ENCODE measurements at places on chromosomes 5 and 9. TPM values are rescaled to one million over a fixed set of nuclear protein-coding genes. Genes with fewer than 3 reads are reported as not detected.

DNA sequence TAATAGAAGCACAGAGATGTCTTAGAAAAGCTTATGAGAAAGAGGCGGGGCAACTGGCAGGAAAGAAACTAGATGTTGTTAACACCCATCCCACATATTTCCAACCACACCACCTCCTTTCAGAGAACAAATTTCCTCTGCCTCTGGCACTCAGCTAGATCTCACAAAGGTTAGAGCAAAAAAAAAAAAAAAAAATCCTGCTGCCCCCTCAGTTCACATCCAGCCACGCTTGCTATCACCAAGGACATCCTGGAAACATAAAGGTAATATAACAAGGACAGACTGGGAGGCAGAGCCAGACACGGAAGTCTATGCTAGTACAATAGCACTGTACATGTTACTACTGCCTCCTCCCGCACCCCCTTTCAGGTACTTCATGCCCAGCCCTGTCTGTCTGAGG, 238.0 kb upstream of the PTGER4 start:
- no peak for DNase-seq

The PDE6A gene
- 5.3 TPM for total RNA-seq

GRCh38 chr9:107485458-107486043, 4.0 kb downstream of the KLF4 start:
- DNase-seq, result no peak

The PJA2 gene
- 160 TPM for total RNA-seq

The BSPRY gene
- total RNA-seq, result 2.6 TPM

DNA sequence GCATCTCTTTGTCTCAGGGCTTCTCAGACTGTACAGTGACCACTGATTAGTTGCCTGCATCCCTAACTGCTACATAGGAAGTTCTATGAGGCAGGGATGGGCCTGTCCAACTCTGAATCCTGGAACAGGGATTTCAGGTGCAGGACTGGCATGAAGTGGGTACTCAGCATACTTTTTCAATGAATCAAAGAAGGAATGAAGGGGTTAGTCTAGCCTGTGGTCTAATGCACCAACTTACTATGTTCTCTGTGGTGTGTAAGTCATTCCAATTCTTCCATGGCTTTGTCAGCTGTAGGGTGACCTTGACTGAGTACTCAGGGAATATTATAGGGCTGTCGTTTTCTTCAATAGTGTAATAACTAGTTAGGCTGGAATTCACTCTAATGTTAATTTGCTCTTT, 8.3 kb downstream of the COL15A1 start:
- no peak for DNase-seq

The UBE2QL1 gene
- total RNA-seq, result 0.72 TPM

- DNase-seq, result peak; percentile 94
Observed at GRCh38 chr5:55601204-55601618, 66.4 kb upstream of the PLPP1 start.

DNA sequence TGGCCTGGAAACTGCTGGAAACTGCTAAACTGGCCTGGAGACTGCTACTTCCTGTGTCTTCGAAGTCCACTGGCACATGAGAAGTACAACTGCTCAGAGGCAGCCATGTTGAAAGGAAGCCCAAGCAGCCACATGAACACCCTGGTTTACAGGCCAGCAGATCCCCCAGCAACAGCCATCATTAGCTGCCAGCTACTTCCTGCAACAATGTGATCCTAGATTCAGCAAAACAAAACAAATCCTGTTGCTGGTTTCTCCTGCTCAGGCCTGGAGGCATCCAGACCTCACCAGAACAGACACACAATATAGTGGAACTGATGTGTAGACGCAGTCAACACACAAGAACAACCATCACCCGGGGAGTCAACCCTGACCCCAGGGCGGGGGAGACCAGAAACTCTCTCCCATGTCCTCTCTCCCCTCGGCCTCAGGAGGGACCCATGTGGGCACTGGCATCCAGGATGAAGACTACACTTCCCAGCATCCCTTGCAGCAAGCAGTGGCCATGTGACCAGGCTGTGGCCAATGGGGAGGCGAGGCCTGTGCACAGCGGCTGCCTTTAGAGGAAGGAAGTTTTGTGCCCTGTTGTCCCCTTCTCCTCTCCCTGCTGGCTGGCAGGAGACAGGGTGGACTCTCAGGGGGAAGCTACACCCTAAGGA, 9.2 kb upstream of the LCN15 start:
- no peak for DNase-seq

DNA sequence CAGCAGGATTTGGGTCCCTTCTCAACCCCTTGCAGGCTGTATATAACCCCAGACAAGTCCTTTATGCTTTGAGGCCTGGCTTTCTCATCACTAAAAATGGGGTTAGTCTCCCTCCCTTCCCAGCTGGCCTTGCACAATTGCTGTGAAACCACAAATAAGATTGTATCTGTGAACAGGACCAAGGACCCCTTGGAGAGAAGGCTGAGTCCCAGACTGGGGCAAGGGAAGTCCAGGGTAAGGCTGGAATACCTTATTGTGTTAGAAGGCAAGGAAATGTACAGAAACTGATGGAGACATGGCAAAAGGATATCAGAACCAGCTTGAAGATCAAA, 11.4 kb downstream of the MACROH2A1 start:
- DNase-seq, result no peak

The ACTBL2 gene
- total RNA-seq, result 3.1 TPM

The NLN gene
- 10.4 TPM for total RNA-seq

- no peak for DNase-seq
Observed at GRCh38 chr9:121354762-121355161, 15.3 kb downstream of the STOM start.

DNA sequence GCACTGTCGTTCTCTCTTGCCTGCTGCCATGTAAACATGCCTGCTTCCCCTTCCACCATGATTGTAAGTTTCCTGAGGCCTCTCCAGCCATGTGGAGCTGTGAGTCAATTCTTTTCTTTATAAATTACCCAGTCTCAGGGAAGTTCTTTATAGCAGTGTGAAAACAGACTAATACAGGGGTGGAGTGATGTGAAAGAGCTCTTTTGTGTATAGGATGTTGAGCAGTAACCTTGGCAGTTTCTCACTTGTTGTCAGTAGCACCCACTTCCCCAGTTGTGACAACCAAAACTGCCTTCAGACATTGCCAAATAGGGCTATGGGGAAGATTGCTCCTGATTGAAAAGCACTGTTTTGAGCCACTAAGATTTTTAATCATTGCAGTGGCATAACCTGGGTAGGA, 552.2 kb upstream of the ZNF462 start:
- DNase-seq, result no peak

The MTAP gene
- 60.7 TPM for total RNA-seq

The NFX1 gene
- 49.8 TPM for total RNA-seq

The SLC36A3 gene
- total RNA-seq, result 1.4 TPM

The PCDHB8 gene
- total RNA-seq, result 0.72 TPM

GRCh38 chr5:180816608-180817534, 14.3 kb upstream of the MGAT1 start:
- DNase-seq, result peak; percentile 68

DNA sequence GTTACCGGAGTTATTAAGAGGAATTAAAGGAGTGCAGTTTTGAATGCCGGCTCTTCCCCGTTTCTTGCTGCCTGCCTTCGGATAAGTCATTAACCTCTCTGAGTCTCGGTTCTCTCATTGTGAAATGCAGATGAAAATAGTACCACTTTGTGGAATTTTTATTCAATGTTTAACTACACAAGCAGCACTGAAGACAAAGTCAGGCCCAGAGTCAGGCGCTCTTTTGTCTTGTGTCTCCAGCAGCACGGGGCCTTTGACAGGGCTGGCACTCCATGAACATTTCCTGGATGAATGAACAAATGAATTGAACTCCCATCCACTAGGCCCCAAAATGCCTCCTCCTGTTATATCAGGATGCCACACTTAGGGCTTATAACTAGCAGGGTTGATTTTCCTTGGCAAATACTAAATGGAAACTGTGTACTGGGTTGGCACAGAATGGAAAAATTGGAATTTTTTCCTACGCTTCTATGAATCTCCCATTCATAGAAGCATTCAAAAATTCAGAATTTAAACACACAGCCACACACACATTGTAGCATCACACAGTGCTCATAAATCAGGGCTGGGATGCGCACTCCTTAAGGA, 332.8 kb downstream of the MLLT3 start:
- DNase-seq, result no peak

DNA sequence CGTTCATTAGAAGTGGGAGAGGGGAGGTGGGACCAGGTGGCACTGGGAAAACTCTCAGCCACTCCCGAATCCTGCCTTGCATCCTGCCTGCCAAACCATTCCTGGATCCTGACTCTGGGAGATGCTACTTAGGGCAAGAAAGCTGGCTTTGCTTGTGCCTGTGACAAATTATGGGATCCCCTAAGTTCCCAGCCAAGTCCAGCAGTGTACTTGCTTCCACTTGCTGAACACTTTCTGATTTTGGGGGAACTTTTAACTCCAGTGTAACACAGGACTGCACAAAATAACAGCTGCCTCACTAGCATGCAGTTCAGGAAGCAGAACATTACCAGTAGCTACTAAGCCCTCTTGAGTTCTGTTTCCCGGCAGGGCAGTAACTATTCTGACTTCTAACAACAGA, 12.5 kb upstream of the NKX2-5 start:
- DNase-seq, result no peak

DNA sequence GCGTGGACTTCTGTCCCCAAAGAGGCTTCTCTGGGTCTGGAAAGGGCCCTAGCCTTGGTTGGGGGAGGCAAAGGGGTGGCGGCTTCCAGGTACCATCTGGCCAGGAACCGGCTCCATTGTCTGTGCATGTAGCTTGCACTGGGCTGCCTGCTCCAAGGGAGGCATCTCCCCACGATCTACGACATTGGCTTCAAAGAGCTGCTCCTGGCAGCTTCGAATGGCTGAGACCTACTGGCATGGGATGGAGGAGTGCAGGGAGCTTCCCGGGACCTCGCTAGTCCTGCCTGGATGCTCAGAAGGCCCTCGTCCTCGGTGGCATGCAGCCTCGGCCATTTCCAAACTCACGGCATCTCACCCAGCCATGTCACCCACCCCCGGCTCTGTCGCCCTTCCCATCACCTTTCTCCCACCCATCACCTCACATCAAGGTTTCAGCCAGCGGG, 137.8 kb downstream of the KCNIP1 start:
- no peak for DNase-seq

DNA sequence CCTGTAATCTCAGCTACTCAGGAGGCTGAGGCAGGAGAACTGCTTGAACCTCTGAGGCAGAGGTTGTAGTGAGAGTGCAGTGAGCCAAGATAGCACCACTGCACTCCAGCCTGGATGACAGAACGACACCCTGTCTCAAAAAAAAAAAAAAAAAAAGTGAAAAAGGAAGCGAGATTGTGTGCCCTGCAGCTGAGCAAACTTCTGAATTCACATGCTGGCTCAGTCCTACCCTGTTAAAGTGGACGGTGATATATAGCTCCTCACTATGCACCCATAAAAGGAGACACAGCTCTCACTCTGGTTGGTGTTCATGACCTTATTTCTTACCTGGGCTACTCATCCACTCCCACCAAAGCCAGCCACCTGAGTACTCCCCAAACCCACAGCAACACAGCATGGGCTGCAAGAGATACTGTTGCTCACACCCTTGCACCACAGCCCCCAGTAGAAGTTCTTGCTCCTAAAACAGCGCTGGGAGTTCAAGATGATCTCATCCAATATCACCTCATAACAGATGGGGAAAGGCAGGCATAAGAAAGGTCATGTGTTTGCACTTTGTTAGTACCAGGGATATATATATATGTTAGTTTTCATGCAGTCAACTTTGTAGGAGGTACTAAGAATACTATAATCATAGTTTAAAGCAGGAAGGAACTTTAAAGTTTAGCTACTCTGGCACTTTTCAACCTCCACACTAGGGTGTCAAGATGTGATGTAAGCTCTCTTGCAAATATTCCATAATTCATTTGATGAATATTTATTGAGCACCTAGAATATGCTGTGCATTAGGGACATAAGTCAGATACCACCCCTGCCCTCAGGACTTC, 4.0 kb downstream of the TTLL11 start:
- DNase-seq, result no peak

The MLANA gene
- total RNA-seq, result 1.2 TPM

GRCh38 chr5:54007827-54008777, 302.3 kb downstream of the ARL15 start:
- peak; percentile 81 for DNase-seq

The SLC22A4 gene
- total RNA-seq, result 4.6 TPM

DNA sequence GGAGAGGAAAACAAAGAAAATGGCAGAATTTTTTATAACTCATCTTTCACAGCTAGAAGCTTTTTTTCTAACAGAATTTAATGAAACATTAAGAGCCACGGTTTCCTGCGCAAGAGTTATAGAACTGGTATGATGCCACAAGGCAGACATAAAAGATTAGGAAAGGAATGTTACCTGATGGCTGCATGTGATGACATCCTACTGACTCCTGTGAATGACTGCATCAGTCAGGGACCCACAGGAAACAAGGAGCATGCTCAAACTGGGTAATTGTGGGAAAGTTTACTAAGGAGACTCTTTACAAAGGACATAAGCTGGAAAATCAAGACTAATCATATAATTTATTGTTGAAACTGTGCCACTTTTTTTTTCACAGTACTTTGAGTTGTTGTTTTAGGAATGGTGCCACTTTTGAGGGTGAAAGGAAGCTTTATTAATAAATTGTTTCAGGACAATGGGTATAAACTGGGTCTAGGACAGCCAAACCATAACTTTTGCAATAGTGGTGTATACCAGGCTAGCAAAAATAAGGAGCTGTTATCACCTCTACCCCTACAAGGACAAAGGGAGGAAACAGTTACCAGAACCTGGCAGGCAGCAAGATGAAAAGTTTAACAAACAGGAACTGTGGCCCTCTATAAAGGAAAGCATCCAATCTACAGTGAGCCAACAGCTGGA, 5.1 kb upstream of the TSLP start:
- no peak for DNase-seq

GRCh38 chr9:78713614-78714405, 416.9 kb downstream of the PSAT1 start:
- DNase-seq, result no peak

- no peak for DNase-seq
Observed at GRCh38 chr9:123238365-123238764, 30.0 kb downstream of the STRBP start.

DNA sequence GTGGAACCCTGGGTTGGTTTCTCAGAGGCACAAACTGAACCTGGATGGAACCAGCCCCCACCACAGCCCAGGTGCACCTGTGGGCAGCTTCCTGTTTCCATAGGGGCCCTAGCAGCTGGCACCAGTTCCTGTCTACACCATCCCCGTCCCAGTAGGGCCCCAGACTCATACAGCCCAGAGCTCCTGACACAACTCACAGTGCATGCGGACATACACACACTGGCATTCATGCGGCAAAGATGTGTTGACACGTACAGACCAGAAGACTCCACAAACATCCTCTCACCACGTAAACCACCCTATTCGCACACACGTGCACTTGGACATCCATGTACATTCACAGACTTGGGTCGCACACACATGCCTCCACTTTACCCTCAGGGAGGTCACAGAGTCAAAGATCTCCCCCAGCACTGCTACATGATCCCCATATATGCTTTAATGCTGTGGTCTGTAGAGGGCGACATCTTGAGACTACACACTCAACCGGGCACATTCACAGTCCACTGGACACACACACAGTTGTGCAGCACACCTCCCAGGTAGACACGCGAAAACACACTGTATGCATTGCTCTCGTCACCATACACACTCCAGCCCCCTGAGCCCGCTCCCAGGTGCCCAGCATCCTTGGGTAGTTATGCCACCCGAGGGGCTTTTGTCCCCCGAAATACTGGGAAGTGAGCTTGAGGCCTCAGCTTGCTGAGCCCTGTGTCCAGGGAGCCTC, 22.4 kb downstream of the CXXC5 start:
- no peak for DNase-seq
